Right ventricle myocardium inferior (tissue), 1 donor: ENCODE measurements at places on chromosomes 3 and 15. TPM values are rescaled to one million over a fixed set of nuclear protein-coding genes. Genes with fewer than 3 reads are reported as not detected.

Gene GBE1
- total RNA-seq = 88.6 TPM

Gene FEZF2
- not detected for total RNA-seq

Gene SPATA12
- not detected for total RNA-seq

Gene CYP8B1
- not detected for total RNA-seq

Gene RASGRP1
- total RNA-seq = 0.46 TPM

Gene LSM3
- total RNA-seq = 17.2 TPM

Gene SMCO1
- total RNA-seq = 78.6 TPM

Gene CLEC3B
- total RNA-seq = 70.8 TPM

Gene PAQR5
- total RNA-seq = 1.1 TPM

Gene DZIP1L
- total RNA-seq = 3.8 TPM

Gene GASK1A
- 0.92 TPM for total RNA-seq

Gene MYO5C
- total RNA-seq = 3.4 TPM

Gene ZBTB20
- 55.7 TPM for total RNA-seq

Gene NMNAT3
- 11.0 TPM for total RNA-seq

Gene GOLGA8G
- total RNA-seq = not detected

Gene CASR
- total RNA-seq = not detected

Gene PEAK1
- 66.6 TPM for total RNA-seq

Gene LRRK1
- total RNA-seq = 2.7 TPM

Gene COL7A1
- total RNA-seq = 14.9 TPM

Gene SAMMSON
- total RNA-seq = not detected

Gene HYAL1
- total RNA-seq = 70.1 TPM

Gene MINDY2
- 38.2 TPM for total RNA-seq

Gene CCDC54
- not detected for total RNA-seq

Gene LYZL4
- not detected for total RNA-seq

Gene MITF
- 71.0 TPM for total RNA-seq

Gene ERICH6
- not detected for total RNA-seq

Gene MSL2
- total RNA-seq = 23.2 TPM

Gene GOLGA6A
- total RNA-seq = not detected

Gene CEP70
- total RNA-seq = 21.6 TPM

Gene ARIH1
- total RNA-seq = 163 TPM

Gene ACP3
- total RNA-seq = 2.0 TPM

Gene KNG1
- total RNA-seq = 0.62 TPM

Gene GAP43
- total RNA-seq = 0.22 TPM
